ENCODE measurements at places on chromosomes 5 and 9. TPM values are rescaled to one million over a fixed set of nuclear protein-coding genes. Genes with fewer than 3 reads are reported as not detected.

The PGM5 gene
- total RNA-seq, result not detected

The MYMK gene
- total RNA-seq, result not detected

The TSSK1B gene
- total RNA-seq, result not detected

The VCAN gene
- 0.39 TPM for total RNA-seq

The C5orf22 gene
- 22.4 TPM for total RNA-seq

The ANKRD34B gene
- total RNA-seq, result not detected

Data from activated CD8-positive, alpha-beta T cell treated with anti-CD3 and anti-CD28 coated beads, Interleukin-2, amount 10 ng/mL, durations not matched to agents 7 days and 5 days (primary cell).